A673 (cell line): ENCODE measurements at places on chromosomes 5 and 9. TPM values are rescaled to one million over a fixed set of nuclear protein-coding genes. Genes with fewer than 3 reads are reported as not detected.
A peak's percentile ranks its signal among the peaks of the same experiment; 100 is the strongest.

The NEUROG1 gene
- total RNA-seq: not detected in 2 replicates

The LCN2 gene
- not detected in 2 replicates for total RNA-seq

The C5orf58 gene
- total RNA-seq: not detected in 2 replicates

The PCDHGA5 gene
- 2.4 and 2.6 TPM in 2 replicates for total RNA-seq

The DOCK8 gene
- not detected in 2 replicates for total RNA-seq

The NRG2 gene
- total RNA-seq: 0.15 TPM in 1 of 2 replicates, not detected in the other

The IRX2 gene
- total RNA-seq: not detected in 2 replicates

The LRRC19 gene
- not detected in 2 replicates for total RNA-seq

The PCDHB6 gene
- total RNA-seq: 7.3 and 9.1 TPM in 2 replicates

The TMEM174 gene
- not detected in 2 replicates for total RNA-seq

The LOX gene
- total RNA-seq: 2.8 and 3.6 TPM in 2 replicates

The SLC6A3 gene
- not detected in 2 replicates for total RNA-seq

- H3K36me3 ChIP-seq: no peaks in the 10 kb centered on the region
- H3K4me3 ChIP-seq: no peak overlapping the region
- no peak overlapping the region for H3K27ac ChIP-seq
- H3K4me1 ChIP-seq: no peaks in the 10 kb centered on the region
- no peaks in the 10 kb centered on the region for H3K27me3 ChIP-seq
These were observed 71.7 kb downstream of the COL15A1 start for GRCh38 chr9:99015448-99015847.

GRCh38 chr5:57503433-57503832 is 20.8 kb upstream of the ACTBL2 start:
- H3K4me3 ChIP-seq: no peak overlapping the region
- no peaks in the 10 kb centered on the region for H3K36me3 ChIP-seq
- H3K4me1 ChIP-seq: no peaks in the 10 kb centered on the region

DNA sequence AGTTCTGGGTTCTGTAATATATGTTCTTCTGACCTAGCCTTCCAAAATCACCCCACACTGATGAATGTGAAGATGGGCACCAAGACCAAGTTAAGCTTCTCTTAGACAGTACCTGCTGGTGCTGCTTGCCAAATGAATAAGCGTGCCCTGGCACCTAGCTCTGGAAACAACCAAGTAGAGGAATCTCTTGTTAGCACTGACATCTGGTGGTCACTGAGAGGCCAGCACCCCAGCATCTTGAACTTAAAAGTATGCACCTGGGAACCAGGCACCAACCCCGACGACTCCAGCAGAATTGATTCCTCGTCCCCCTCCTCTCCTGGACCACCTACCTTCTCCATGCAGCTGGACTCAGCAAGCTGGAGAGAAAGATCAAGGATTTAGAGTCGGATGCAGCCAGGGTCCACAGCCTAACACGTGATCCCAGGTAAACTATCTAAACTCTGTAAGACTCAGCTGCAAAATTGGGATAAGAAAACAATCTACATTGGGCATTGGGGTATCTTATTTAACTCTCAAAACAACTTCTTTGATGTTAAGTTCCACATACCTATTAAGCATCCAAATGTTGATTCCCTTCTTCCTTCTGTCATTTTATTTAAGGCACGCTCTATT is 89.8 kb downstream of the SLC1A3 start:
- H3K4me3 ChIP-seq: no peak overlapping the region
- H3K27me3 ChIP-seq: no peaks in the 10 kb centered on the region
- H3K36me3 ChIP-seq: no peaks in the 10 kb centered on the region
- peak; percentile 65 for DNase-seq
- H3K27ac ChIP-seq: no peak overlapping the region
- no peaks in the 10 kb centered on the region for H3K4me1 ChIP-seq

DNA sequence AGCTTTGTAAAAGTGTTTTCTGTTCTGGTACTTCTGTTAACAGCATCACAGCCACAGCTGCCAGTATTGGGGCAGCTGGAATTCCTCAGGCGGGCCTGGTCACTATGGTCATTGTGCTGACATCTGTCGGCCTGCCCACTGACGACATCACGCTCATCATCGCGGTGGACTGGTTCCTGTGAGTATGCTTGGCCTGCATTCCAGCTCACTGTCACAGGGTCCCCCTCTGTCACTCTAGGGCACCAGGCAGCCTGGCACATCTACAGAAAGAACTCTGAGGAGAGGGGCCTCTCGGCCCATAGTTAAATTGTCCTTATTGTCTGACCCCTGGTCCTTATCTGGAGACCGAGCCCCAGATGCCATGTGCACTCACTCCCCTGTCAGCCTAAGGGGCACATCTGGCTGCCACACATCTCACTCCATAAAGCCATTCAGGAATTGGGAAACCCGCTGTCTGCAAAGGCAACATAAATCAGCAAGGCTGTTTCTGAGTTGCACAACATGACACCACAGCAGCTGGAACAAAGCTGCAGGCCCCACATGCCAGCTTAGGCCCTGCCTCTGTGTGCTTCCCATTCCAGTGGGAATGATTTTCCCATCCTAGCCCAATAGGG is 77.5 kb downstream of the SLC1A3 start:
- H3K4me1 ChIP-seq: peaks cover 9% of the 10 kb centered on the region
- H3K27ac ChIP-seq: no peak overlapping the region
- H3K27me3 ChIP-seq: no peaks in the 10 kb centered on the region
- no peaks in the 10 kb centered on the region for H3K36me3 ChIP-seq

- no peak overlapping the region for H3K27ac ChIP-seq
- H3K27me3 ChIP-seq: no peaks in the 10 kb centered on the region
- no peak for DNase-seq
- peaks cover 4% of the 10 kb centered on the region for H3K36me3 ChIP-seq
- H3K4me1 ChIP-seq: no peaks in the 10 kb centered on the region
These were observed 84.4 kb downstream of the RAPGEF6 start for GRCh38 chr5:131550606-131551005.

DNA sequence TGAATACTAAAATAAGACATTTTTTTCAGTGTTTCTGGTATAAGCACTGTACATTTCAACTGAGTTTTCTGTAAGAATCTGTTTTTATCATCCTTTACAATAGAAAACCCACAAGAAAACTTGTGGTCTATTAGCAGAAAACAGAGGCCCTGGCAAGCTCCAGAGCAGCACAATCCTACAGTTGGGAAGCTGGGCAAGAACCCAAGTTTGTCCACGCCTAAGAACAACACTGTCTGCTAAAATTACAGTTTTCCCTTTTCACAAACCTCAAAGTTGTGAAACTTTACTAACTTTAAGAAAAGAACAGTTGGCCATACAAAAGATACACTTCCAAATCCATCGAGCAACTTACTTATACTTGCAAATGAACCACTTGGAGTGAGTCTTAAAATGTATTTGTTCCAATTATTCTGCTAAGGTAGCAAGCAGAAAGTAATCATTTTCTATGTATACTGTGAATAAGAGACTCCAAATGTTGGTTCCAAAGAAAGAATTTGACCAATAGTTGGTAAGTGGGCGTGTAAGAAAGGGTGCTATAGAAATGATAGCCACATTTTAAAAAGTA is 982.0 kb upstream of the ARRDC3 start:
- DNase-seq: no peak
- H3K4me1 ChIP-seq: no peaks in the 10 kb centered on the region
- no peak overlapping the region for H3K27ac ChIP-seq
- no peaks in the 10 kb centered on the region for H3K36me3 ChIP-seq
- H3K4me3 ChIP-seq: no peak overlapping the region

DNA sequence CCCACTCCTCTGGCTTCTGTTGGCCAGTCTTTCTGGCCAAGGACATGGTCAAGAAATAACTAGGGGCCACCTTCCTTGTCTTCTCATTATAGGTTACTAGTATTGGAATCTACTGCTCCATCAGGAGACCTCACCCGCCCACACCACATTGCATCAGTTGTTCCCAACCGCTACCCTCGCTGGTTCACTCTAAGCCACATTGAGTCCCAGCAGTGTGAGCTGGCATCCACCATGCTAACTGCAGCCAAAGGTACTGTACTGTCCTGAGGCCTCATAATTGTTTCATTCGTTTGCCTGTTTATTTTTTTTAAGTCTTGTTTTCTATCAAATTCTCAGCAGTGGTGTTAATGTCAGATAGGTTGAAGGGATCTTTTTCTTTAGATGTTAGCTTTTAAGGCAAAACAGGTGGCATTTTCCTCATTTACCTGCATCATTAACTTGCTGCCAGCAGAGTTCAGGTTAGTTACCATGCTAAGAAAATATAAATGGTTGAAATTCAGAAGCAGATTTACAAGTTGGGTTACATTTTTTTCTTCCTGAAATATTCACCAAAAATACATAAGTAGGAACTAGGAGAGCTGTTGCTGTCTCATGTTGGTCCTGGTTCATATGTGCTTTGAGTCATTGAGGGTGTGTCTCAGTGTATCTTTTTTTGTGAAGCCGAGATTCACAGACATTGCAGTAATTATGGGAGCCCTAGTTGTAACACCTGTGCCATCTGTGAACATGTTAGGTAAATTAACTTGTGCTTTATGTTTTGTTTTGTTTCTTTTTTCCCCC is 206.9 kb downstream of the ZSWIM6 start:
- H3K4me3 ChIP-seq: no peak overlapping the region
- no peaks in the 10 kb centered on the region for H3K27me3 ChIP-seq
- no peak for DNase-seq

GRCh38 chr9:107982745-107983144 is 493.2 kb upstream of the KLF4 start:
- no peak for DNase-seq
- H3K27me3 ChIP-seq: no peaks in the 10 kb centered on the region
- H3K36me3 ChIP-seq: no peaks in the 10 kb centered on the region
- no peak overlapping the region for H3K27ac ChIP-seq
- no peaks in the 10 kb centered on the region for H3K4me1 ChIP-seq
- H3K4me3 ChIP-seq: no peak overlapping the region

DNA sequence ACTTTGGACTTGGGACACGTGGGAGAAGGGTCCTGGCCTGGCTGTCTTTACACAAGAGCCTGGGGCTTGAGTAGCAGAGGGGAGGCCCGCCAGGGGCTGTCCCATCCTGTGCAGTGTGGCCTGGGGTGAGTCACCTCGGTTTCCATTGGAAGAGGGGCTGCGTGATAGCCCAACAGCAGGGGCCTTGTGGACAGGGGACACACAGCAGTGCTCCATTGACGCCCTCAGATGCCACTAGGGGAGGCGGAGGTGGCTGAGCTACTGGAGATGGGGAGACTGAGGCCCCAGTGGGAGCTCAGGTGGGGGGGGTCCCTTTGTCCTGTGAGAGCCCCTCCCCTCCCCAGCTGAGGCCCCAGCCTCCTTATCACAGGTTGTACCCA is 50.0 kb upstream of the RNU6ATAC start:
- no peak overlapping the region for H3K4me3 ChIP-seq
- no peak overlapping the region for H3K27ac ChIP-seq

DNA sequence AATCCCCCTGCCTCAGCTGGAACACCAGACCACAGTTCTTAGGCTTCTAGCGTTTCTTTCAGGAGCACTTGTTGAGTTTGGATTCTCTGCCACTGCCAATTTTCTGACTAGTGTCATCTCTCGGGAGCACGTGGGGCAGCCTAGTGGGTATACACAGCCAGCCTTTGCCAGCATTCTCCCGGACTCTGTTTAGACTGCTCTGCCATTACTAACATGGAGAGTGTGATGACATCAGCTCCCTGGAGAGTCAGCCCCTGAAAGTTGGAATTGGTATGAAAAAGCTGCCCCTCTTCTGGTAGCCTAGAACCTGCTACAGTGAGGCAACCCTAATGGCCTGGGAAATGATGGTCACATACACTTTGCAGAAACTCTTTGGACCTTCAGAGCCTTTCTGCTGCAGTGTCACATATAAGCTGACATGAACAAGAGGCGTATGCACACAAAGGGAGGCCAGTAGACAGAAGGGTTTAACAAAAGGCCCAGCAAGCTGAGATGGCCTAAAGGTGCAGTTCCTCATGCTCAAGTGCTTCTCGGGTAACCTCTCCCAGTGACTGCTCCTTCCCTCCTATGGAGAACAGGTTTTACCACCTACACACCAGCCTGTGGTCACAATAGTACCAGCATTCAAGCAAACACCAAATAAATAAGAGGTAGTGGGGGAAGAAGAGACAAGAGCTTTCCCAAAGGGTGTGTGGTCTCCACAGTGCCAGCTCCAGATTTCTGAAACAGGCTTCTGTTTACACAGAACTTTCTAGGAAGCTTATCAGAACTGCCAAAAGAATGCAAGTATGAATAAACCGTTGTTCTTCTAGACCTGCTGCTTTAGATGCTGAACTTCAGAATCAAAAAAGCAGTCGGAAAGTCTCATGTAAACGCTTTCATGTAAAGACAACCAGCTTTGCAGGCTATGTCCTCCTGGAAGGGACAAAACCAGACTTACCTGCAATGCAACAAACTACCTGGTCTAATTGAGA is 16.5 kb downstream of the SPACA9 start:
- H3K27ac ChIP-seq: no peak overlapping the region
- H3K27me3 ChIP-seq: no peaks in the 10 kb centered on the region
- DNase-seq: no peak
- H3K4me1 ChIP-seq: no peaks in the 10 kb centered on the region

DNA sequence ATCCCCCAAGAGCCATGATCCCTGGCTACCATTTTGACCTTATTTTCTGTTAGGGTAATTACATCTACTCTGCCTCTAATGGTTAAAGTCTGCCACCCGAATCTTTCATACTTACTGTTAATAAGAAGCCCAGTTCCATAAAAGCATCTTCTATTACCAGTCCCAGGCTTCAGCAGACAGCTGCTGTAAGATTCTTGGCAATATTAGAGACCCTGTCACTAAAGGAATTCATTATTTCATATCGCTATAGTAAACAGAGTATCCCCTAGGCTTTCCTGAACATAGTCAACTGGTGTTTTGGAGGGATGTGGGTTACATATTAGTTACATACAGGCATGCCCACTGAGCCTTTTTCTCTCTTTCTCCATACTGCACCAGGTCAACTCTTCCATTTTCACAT is 608.7 kb upstream of the SEMA6A start:
- no peak for DNase-seq
- H3K36me3 ChIP-seq: no peaks in the 10 kb centered on the region
- H3K27me3 ChIP-seq: no peaks in the 10 kb centered on the region
- H3K27ac ChIP-seq: no peak overlapping the region
- no peak overlapping the region for H3K4me3 ChIP-seq

GRCh38 chr5:111681414-111682120 is 75.4 kb downstream of the NREP start:
- no peak for DNase-seq
- H3K4me1 ChIP-seq: no peaks in the 10 kb centered on the region
- H3K27me3 ChIP-seq: no peaks in the 10 kb centered on the region
- no peaks in the 10 kb centered on the region for H3K36me3 ChIP-seq

- peaks cover 44% of the 10 kb centered on the region for H3K27me3 ChIP-seq
- no peaks in the 10 kb centered on the region for H3K4me1 ChIP-seq
- no peaks in the 10 kb centered on the region for H3K36me3 ChIP-seq
- no peak overlapping the region for H3K27ac ChIP-seq
These were observed 50.7 kb downstream of the AK8 start for GRCh38 chr9:132827366-132827765.

GRCh38 chr9:113808391-113809358 is 67.4 kb upstream of the ZNF618 start:
- peaks cover 4% of the 10 kb centered on the region for H3K4me1 ChIP-seq
- no peak overlapping the region for H3K27ac ChIP-seq
- peak; percentile 29 for DNase-seq
- no peak overlapping the region for H3K4me3 ChIP-seq

- no peak overlapping the region for H3K27ac ChIP-seq
- no peak overlapping the region for H3K4me3 ChIP-seq
- no peak for DNase-seq
- peaks cover 61% of the 10 kb centered on the region for H3K36me3 ChIP-seq
- H3K4me1 ChIP-seq: no peaks in the 10 kb centered on the region
- no peaks in the 10 kb centered on the region for H3K27me3 ChIP-seq
These were observed 38.9 kb downstream of the PRRC2B start for GRCh38 chr9:131432597-131433301.

- H3K36me3 ChIP-seq: no peaks in the 10 kb centered on the region
- no peaks in the 10 kb centered on the region for H3K4me1 ChIP-seq
- DNase-seq: no peak
These were observed 2039.7 kb upstream of the WWC1 start for GRCh38 chr5:166251786-166252185.

GRCh38 chr5:51895834-51896233 is 512.6 kb downstream of the ISL1 start:
- no peak overlapping the region for H3K4me3 ChIP-seq
- H3K27me3 ChIP-seq: no peaks in the 10 kb centered on the region
- H3K36me3 ChIP-seq: no peaks in the 10 kb centered on the region
- no peaks in the 10 kb centered on the region for H3K4me1 ChIP-seq
- no peak overlapping the region for H3K27ac ChIP-seq
